ENCODE measurements at places on chromosomes 1 and 21.

DNA sequence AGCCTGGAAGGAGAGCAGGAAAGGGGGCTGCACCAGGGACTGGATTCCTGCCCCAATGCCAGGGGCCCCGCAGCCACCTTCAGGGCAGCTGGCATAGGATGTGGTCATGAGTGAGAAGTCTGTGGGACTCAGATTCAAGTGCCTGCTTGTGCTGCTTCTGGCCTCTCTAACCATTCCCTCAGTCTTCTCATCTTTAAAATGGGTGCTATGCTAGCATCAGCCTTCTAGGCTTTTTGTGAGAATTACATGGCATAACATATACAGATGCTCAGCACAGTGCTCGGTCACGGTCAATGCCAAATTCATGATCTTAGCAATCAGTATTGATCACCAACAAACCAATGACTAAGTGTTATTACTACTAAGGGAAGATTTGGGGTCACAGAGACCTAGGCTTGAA lies 23.5 kb downstream of the TRIM62 start:
- no peak for DNase-seq

DNA sequence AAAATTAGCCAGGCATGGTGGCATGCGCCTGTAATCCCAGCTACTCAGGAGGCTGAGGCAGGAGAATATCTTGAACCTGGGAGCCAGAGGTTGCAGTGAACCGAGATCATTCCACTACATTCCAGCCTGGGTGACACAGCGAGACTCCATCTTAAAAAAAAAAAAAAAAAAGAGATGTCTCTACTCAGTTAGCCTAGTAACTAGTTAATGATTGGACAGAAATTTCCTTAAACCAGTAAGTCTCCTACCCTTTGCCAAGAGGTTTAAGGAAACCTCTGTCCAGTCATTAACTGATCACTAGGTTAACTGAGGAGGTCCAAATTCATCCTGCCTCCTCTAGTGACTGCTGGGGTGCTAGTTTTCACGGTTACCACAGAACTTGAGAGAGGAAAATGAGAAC lies 143.9 kb upstream of the UBE2U start:
- DNase-seq: no peak

- no peak for DNase-seq
Measured at GRCh38 chr1:31583082-31583994, 7.0 kb downstream of the TINAGL1 start.

DNA sequence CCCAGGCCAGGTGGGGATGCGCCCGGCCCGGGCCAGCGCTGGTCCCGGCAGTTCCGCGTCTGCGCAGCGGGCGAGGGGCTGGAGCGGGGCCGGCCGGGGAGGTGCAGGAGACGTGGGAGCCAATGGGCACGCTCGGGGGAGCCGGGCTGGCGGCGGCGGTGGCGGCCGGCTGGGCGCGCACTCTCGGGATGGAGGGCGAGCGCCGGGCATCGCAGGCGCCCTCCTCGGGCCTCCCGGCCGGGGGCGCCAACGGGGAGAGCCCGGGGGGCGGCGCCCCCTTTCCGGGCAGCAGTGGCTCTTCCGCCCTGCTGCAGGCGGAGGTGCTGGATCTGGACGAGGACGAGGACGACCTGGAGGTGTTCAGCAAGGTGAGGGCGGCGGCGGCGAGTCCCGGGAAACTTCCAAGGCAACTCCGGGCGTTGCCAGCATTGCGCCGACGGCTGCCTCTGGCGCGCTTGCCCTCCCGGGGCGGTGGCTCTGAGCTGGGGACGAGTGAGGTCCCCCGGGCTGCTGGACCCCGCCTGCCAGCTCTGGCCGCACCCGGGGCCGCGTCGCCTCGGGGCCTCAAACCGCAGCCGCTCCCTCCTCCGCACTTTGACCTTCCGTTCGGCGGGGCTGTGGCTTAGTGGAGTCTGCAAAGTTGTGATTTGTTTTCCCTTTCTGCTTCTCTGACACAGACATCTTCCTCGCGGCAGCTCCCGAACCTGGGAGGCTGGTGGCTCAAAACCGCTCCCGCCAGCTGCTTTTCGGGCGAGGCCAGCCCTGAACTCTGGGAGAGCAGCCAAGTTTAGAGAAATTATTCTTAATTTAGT lies at the start of gene SNX7:
TSS of gene SNX7 (plus strand) at position 178 of the 812 bp plus-strand sequence. CDS start at position 189, 11 bp downstream.
- peak; percentile 42 for DNase-seq

DNA sequence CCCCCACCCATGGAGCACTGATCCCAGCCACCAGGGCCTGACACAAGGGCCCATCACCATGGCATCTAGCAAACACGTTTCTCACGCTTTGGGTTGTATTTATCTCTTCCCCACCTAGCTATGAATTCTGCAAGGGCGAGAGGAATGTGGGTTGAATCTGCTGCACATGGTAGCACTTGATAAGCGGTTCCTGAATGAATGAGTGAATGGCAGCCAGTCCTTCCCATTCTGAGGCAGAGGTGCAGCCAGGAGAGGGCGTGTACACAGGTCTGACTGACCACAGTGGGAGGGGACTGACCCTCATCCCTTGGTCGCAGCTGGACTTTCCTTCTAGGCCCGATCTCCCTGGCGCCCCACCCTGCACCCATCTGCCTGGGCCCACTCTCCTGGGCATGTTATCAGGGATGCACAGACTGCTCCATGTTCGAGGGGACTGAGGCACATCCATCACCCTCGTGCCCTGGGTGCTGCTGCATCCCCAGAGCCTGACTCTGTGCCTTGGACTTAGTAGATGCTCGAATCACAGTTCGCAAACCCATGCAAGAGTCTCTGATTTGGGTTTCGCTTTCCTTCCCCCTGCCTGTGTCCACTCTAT lies 1.0 kb downstream of the RD3 start:
- no peak for DNase-seq

- no peak for DNase-seq
Measured at GRCh38 chr1:184051138-184051484, 419 bp upstream of the TSEN15 start.

- no peak for DNase-seq
Measured at GRCh38 chr1:119966020-119966419, 69.7 kb upstream of the ADAM30 start.

Measured in stimulated activated CD4-positive, alpha-beta T cell treated with anti-CD3 and anti-CD28 coated beads, Interleukin-15, amount 100 ng/mL, for 24 hours (primary cell).